Tibial artery (tissue), 4 donors: ENCODE measurements at places on chromosomes 5 and 9.
A peak's percentile ranks its signal among the peaks of the same experiment; 100 is the strongest.

- DNase-seq, result no peak
Measured at GRCh38 chr9:125332527-125332926, 70.9 kb downstream of the GAPVD1 start.

DNA sequence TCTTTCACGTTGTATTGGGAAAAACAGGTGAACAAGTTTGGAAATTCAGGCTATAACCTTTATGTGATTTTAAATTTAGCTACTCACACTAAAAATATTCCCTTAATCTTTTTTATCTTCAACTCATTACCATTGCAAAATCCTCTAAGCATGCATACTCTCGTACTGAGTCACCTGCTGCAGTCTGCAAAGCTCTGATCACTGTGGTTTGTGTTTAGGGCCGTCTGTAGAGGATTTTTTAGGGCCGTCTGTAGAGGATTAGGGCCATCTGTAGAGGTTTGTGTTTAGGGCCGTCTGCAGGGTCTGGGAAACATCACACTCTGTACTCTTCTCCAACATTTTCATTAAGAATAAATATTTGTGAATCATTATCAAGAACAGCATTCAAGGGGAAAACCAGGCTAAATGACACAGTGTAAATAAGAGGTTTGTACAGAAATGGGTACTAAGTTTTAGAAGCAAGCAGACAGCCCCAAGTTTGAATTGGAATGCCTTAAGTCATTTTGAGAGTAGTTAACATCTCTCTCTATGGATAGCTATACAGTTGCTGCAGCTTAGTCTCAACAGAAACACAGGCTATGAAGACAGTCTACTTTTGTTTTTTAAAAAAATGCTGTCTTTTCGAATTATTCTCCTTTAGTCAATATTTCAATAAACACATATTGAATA, 155.0 kb upstream of the TSLP start:
- no peak for DNase-seq

DNA sequence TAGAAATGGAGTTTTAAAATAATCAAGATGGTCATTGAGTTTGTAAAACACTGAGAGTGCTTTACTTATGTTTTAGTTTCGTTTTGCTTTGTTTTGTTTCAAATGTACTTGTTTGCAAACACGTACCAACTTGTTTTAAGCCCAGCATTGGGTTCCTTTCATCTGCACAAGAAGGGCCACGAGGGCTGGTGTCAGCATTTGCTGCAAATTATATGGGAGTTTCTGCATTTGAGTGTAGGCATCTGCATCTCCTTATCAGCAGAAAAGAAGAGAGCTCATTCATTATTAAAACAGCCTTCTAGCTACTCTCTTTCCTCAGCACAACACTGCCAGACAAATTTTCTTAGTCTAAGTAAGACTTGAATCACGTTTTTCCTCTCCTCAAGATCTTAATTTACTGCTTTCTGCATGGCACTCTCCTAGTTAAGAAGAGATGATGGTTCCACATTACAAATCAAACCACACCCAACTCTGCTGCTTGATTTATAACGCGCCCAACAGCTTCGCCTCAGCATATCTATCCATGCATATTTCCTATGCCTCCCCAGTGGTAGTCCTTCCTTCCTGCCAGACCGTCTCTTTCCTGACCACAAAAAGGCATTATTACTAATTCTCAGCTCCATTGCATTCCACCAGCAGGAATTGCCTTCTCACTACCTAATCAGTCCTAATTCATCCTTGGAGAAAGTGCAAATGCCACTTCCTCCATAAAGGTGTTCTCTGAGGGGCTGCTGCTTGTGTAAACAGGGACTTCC, 95.2 kb upstream of the CAST start:
- no peak for DNase-seq

- DNase-seq, result no peak
Measured at GRCh38 chr9:95095641-95096355, 221.7 kb downstream of the FANCC start.

DNA sequence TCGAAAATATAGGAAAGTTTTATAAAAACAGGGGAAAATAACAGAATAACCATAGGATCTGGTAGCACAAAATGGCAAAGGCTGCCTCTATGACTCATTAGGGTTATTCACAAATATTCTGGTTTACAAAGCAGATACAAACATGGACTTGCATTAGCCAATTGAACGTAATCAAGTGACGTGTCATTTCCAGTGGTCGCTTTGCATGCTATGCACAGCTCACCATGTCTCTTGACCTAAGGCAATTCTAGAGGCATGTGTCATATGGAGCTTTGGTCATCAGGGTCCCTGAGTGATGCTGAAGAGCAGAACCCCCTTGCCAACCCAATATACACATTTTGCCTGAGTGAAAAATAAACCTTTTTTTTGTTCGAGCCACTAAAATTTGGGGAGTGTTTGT, 158.8 kb downstream of the TMEM161B start:
- no peak for DNase-seq

DNA sequence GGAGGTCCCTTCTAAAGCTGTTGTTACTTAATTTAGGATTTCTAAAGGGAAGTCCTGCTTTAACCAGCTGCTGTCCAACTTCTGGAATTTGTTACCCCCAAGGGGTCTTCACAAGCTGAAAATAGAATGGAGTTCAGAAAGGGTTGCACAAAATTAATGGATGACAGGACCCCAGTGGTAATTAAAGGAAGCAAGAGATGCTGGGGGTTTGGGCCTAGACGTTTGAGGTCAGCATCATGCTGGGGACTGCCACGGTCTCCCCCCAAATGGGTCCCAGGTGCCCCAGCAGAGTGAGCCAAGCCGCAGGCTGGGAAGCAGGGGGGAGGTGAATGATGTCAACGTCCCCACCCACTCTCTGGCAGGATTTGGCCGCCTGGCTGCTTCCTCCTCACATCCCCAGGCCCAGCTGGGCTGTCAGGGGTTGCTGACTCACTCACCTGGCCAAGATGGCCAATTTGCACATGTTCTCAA, 97.5 kb upstream of the ARAP3 start:
- DNase-seq, result no peak

DNA sequence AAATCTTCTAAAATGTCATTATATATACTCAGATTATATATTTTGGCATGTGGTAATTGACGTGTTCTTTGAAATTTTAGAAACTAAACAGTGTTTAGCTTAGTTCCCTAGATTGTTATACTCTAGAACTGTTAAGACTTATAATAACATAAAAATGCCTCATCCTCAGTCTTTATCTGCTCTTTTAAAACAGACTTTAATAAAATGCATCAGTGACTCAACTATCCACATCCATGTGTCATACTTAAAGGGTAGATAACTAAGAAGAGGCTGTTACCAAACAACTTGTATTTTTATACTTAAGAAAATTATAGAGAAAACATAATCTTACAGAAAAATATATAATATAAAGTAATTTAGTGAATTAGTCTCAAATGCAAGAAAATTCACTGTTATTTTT, 15.2 kb downstream of the NFIL3 start:
- no peak for DNase-seq

DNA sequence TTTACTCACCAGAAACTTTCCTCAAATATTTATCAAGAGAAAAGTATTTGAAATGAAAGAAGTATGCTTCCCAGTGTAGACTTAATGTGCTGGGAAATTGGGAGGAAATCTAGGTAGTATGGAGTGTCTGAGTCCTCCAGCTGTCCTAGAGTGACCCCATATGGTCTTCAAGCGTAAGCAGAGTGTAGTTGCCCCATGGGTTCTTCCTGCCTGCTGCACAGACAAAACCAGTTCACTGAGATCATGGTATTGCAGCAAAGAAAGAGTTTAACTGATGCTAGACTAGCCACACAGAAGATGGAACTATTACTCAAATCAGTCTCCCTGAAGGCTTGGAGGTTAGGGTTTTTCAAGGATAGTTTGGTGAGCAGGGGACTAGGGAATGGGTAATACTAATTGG, 114.9 kb upstream of the PRLR start:
- no peak for DNase-seq

DNA sequence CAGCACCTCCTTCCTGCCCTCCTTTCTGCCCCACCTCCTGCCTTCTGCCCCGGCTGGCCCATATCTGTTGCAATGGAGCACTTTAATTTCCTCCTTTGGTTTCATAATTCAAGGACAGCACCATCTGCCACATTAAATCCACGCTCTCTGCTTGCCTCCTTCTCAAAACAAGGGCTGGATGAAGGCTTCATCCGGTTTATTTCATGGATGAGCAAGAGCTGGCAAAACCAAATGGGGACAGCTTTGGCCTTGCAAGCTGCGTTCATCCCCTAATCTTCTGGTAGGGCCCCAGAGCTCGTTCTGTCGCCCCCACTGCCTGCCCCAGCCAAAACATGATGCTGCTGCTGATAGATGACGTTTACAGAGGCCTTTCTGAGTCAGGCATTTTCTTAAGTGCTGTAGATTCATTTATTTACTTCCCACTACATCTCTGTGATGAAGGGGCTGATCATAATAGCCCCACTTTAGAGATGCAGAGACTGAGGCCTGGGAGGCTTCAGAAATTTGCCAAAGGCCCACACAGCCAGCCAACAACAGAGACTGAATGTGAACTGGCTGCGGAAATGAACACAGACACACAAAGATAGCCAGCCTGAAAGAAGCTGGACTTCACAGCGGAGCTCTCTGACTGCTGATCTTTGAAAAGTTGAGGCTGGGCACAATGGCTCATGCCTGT, 115.6 kb upstream of the CPEB4 start:
- DNase-seq, result no peak

DNA sequence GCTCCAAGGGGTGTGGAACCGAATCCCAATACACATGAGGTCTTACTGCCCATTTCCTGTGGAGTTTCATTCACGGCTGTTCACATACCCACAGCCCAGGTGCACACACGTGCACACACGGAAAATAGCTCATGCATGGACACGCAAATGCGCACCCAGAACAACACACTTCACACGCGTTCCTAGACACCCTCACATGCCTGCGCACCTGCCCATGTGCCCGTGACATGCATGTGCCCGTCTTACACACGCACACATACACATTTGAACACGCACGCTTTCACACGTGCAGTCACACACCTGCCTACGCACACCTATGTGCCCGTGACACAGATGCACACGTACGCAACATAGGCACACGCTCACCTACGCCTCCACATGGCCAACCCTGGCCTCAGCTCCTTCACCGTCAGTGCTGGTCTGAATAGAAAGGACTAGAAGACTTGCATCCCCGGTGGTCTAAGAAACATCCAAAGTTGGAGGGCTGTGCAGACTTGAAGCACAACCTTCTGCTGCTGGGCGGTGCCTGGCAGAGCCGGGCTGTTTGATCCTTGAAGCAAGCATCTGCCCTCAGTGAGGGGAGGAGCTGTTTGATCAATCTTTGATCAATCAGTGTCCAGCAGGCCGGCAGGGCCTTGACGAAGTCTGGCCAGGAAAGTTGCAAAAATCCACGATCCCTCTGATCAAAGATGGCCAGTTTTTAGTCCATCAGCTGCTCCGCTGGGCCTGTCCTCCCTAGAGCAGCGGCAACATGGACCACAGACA, 164.7 kb downstream of the OLFM1 start:
- no peak for DNase-seq

DNA sequence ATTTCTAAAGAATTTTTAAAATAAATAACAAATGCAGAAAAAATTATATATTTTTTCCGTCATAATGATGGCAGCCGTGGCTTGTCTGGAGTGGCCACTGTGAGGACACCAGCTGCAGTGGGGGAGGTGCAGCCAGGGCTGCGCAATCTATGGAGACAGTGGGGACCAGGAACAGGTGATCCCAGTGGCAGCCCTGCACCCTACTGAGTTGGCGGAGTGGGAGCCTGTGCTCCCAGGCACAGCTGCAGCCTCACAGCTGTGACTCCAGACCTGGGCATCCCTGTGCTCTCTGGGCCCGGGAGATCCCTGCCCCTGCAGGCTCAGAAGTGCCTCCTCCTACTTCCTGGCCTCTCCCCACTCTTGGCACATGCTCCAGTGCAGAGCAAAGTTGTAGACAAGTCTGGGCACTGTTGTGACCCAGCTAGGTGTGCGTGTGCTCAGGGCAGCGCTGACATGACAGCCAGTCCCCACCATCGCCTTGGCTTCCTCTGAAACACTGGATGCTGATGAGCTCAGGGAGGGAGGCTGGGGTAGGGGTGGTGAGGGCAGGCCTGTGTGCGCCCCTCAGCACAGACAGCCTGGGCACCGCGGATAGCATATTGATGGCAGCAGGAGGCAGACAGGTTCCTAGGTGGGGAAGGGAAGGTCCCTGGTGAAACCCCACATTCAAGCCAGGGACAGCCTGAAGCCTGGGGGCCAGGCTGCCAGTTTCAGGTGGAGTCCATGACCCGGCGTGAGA, 96.0 kb upstream of the PRR16 start:
- no peak for DNase-seq

DNA sequence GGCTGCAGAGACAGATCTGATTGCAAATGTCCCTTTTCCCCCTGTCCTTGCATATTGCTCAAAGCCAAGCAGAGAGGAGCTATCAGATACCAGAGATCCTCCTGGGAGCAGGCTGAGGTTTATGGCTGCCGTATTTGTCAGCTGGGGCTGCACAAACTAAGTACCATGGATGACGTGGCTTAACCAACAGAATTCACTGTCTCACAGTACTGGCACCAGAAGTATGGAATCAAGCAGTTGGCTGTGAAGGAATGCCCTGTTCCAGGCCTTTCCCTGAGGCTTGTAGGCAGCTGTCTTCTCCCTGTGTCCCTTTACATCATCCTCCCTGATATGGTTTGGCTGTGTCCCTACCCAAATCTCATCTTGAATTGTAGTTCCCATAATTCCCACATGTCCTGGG, 2.6 kb downstream of the CFAP90 start:
- DNase-seq, result no peak

DNA sequence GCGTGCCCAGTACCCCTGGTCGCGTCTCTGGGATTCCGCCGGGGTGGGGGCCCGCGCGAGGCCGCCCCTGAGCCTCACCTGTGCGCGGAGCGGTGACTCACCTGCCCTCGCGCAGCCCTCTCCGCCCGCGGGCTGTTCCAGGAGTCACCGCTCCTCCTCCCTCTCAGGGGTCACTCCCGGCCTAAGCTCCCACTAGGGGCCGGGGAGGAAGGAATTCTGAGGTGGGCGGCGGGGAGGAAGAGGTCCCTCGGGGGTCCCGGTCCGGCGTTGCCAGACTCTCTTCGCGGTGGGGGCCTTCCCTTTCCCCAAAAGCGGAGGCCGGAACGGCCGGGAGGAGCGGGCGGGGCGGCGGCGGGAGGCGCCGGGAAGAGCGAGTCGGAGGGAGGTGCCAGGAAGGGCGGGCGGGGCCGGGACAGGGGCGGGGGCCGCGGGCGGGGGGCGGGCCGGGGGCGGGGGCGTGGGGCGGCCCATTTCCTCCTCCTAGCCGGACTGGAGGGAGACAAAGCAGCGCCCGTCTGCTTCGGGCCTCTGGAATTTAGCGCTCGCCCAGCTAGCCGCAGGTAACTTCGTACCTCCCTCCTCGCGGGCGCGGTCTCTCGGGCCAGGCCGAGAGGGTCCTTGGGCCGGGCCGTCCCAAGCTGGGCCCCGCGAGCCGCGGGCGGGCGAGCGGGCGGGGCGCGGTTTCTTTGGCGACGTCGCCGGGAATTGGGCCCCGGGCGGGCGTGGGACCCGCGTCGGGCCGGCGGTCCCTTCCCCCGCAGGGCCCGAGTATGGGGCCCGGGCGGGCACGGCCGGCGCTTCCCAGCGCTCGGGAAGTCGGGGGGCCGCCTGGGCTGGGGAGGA, at the start of gene CTNNA1:
Gene CTNNA1 (plus strand): TSS at position 475 of the 843 bp plus-strand sequence. CDS start 28,500 bp downstream, outside the sequence.
- DNase-seq, result peak; percentile 61

GRCh38 chr9:17580119-17580518, 1.3 kb downstream of the SH3GL2 start:
- DNase-seq, result no peak

- no peak for DNase-seq
Measured at GRCh38 chr9:111099199-111100008, 61.1 kb upstream of the LPAR1 start.

- no peak for DNase-seq
Measured at GRCh38 chr5:32933692-32934091, 222.6 kb downstream of the NPR3 start.
